Cortex of kidney (tissue), 1 donor: ENCODE measurements at places on chromosomes 3 and 15.

- no peak for DNase-seq
Observed at GRCh38 chr3:148992027-148992634, 791 bp downstream of the GYG1 start.

DNA sequence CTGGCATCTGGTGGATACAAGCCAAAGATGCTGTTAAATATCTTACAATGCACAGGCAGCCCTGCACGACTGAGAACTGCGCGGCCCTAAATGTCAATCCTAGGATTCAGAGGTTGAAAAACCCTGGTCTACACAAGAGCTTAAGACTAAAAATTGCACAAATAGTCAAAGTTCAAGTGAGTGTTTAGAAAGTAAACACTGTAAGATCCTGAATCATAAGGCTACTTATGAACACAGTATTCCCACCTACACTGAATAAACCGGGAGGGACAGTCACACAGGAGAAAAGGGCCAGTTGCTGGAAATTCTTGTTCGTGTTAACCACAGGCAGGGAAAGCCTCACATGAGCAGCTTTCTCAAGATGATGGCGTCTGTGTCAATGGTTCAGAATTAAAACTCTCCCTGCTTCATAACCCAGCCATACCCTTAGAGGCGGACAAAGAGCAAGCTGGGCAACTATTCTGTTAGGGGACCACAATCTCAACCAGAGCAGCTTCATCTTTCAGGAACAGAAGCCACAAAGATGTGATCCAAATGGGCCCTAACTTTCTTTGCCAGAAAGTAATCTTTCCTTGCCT is 37.7 kb downstream of the LRIG1 start:
- no peak for DNase-seq

- no peak for DNase-seq
Observed at GRCh38 chr3:177358091-177358976, 161.1 kb upstream of the TBL1XR1 start.

- no peak for DNase-seq
Observed at GRCh38 chr3:188948281-188948996, 223.3 kb upstream of the TPRG1 start.

- DNase-seq = no peak
Observed at GRCh38 chr15:71272932-71273331, 157.7 kb downstream of the THSD4 start.

- no peak for DNase-seq
Observed at GRCh38 chr3:133927540-133928066, 31.9 kb upstream of the RAB6B start.

DNA sequence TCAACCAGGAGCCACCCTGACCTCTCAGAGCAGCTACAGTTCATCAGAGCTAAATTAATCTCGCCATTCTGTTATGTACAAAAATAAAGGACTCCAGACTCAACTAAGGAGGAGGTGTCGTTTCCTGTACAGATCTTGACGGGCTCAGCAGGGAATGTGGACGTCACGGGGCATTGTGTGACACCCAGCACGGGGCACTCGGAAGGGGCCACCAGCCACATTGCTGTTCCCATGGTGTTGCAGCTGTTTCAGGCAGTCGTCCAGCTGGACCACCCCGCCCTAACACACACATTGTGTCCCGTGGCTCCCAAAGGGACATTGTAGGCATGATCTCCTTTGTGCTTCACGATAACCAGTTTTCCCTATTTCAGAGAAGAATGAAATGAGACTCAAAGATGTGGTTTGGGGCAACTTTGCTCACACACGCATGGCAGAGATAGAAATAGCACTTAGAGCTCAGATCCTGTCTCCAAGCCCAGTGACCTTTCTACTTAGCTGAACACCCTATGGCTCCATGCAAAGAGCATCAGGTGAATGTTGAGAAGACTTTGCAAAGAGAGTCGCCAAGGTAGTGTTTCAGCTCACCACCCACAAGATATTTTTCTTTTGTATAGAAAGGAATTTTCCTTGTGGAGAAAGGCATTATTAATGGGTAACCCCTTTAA is 5.5 kb downstream of the SSUH2 start:
- no peak for DNase-seq

DNA sequence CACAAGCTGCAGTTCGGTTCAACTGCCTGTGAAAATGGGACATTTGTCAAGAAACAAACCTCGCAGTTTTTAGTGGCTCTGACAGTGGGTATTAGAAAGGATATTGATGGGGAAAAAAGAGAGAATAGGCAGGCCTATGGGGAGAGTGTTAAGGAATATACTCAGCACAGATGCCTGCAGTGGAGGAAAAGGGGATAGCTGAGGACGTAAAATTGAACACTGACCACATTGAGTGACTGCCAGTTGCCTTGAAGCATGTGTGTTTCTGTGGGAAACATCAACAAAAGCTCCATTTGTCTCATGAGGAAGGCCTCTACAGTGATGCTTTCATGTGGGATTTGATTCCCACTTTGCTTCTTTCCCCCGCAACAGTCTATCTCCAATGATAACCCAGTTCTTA is 1042.1 kb downstream of the TUSC7 start:
- no peak for DNase-seq
